ENCODE measurements at places on chromosomes 7 and 10. TPM values are rescaled to one million over a fixed set of nuclear protein-coding genes. Genes with fewer than 3 reads are reported as not detected.

GRCh38 chr10:88439932-88440331 is 143.2 kb downstream of the RNLS start:
- no peaks in the 10 kb centered on the region for H3K27me3 ChIP-seq
- no peaks in the 10 kb centered on the region for H3K36me3 ChIP-seq
- no peaks in the 10 kb centered on the region for H3K4me1 ChIP-seq
- H3K27ac ChIP-seq: no peak overlapping the region

DNA sequence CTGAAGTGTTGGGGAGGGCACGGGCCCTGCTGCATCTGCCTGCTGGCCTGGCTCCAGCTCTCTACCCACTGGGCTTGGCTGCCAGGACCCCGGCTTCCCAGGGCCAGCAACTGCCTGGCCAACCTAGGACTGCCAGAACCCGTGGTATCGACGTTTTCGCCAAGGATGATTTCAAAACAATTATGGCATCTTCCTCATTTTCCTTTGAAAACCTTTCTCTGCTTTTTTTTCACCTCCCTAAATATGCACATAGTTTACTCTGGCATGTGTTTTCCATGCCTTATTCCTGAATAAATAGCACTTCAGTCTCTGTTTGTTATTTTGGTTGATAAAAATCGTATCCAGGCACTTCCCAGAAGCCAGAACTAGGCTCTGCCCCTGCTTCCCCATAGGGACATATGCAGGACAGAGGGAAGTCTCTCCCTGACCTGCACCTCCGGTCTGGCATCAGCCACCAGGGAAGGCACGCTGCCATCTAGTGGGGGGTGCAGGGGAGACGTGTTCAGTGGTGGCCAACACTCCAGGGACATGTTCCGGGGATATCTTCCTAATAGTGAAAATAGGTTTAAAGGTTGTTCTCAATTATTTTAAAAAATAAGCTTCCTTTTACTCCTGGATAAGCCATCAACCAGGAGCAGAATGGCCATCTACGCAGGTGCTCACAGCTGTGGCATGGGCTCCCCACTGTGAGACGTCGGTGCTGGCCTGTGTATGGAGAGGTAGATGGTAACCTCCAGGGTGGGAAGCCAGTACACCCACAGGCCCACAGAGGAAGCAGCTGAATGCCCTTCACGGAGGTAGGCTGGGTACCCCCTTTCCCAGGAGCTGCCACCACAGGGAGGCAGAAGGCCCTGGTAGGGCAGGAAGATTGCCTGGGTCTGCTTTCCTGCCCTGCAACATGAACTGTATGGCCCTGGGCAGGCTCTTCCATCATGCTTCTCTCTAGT is 30.7 kb upstream of the ANTXRL start:
- H3K4me3 ChIP-seq: no peak overlapping the region
- no peak overlapping the region for H3K27ac ChIP-seq
- H3K27me3 ChIP-seq: no peaks in the 10 kb centered on the region
- H3K4me1 ChIP-seq: peaks cover 6% of the 10 kb centered on the region
- DNase-seq: peak; percentile 54

DNA sequence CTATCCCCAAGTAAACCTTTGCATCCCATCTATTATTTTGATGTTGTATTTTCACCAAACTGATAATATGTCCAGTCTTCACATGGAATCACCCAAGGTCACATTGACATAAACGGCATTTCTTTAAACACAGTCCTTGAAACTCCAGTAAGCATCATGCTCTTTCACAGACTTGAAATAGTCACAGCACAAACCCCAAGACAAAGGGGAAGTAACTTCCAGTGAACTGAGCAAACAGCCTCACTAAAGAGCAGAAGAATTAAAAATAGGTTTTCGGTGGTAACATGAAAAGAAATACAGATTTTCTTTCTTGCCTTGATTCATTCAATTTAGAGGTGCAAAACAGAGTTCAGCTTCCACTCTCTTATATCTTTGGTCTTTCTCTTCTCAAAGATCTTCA is 253.7 kb downstream of the SFMBT2 start:
- H3K4me1 ChIP-seq: no peaks in the 10 kb centered on the region
- 0 out of 2 replicates have a peak, but pooled peaks cover 2% of the 10 kb centered on the region for H3K27me3 ChIP-seq
- DNase-seq: no peak
- no peaks in the 10 kb centered on the region for H3K36me3 ChIP-seq
- no peak overlapping the region for H3K27ac ChIP-seq

NRBF2 gene
- total RNA-seq: 20.2 TPM

DNA sequence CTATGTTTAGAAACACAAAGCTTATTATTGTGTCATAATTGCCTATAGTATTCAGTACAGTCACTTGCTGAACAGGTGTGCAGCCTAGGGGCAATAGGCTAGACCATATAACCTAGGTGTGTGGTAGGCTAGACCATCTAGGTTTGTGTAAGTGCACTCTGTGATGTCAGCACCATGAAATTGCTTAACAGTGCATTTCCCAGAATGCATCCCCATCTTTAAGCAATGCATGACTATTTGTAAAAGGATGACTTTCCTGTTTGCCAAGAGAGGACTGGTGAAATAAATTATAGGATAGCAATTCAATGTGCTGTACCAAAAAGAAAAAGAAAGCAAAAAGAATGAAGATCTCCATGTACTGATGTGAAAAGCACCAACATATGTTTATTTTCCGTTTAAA is 288.7 kb upstream of the AUTS2 start:
- H3K4me3 ChIP-seq: no peak overlapping the region
- H3K36me3 ChIP-seq: no peaks in the 10 kb centered on the region
- H3K27me3 ChIP-seq: no peaks in the 10 kb centered on the region

- H3K27me3 ChIP-seq: no peaks in the 10 kb centered on the region
- DNase-seq: no peak
- H3K36me3 ChIP-seq: peaks cover 3% of the 10 kb centered on the region
- H3K27ac ChIP-seq: no peak overlapping the region
- H3K4me1 ChIP-seq: no peaks in the 10 kb centered on the region
- H3K4me3 ChIP-seq: no peak overlapping the region
Observed at GRCh38 chr10:102795453-102796406, 41.5 kb downstream of the CYP17A1 start.

CALHM1 gene
- total RNA-seq: not detected

NPTX2 gene
- total RNA-seq: not detected

- no peak overlapping the region for H3K27ac ChIP-seq
- no peaks in the 10 kb centered on the region for H3K4me1 ChIP-seq
- DNase-seq: no peak
- no peaks in the 10 kb centered on the region for H3K27me3 ChIP-seq
- no peak overlapping the region for H3K4me3 ChIP-seq
Observed at GRCh38 chr10:14524691-14525324, 194.1 kb upstream of the FRMD4A start.

DNA sequence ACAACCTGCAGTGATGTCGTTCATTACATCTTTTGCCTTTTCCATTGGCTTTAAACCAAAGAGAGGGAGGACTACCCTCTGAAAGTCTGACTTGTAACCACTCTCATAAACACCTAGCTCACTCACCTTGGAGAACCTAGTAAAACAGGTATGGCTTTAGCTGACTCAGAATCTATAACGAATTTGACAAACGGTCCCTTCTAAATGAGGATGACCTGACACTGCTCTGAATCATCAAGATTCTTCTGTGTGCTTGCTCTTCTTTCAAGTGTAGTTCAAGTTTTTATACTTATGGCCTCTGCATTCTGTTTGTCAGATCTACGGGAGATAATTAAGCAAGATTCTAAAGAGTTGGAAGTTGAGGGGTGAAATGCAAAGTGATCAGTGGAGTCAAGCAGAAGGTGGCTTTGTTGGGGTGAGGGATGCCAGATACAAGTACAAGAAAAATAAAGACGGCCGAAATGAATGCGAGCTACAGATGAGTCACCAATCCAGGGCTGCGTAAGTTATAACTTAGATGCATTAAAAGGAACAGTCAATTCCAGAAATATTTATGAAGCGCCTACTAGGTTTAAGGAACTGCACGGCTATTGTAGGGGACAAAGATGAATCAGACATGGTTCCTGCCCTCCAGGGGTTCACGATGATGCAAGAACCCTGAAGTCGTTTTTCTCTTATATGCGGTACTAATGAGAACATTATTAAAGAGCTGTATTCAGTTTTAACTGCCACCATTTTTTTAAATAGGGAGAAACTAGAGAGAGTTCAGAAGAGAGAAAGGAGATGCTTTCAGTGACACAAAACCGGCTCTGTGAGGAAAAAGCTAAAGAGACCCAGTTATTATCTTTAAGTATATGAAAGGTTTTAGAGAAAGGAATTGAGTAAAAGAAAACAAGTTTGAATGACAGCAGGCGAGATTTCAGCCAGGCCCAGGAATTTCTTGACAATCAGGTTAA is 6.5 kb downstream of the HIPK2 start:
- peak overlapping the region; percentile 80 for H3K27ac ChIP-seq
- peaks cover 68% of the 10 kb centered on the region for H3K4me1 ChIP-seq
- H3K27me3 ChIP-seq: no peaks in the 10 kb centered on the region
- peak overlapping the region; percentile 7 for H3K4me3 ChIP-seq

WNT16 gene
- total RNA-seq: 152 TPM
